EL (cell line): ENCODE measurements at places on chromosomes 1 and 21.
A peak's percentile ranks its signal among the peaks of the same experiment; 100 is the strongest.

DNA sequence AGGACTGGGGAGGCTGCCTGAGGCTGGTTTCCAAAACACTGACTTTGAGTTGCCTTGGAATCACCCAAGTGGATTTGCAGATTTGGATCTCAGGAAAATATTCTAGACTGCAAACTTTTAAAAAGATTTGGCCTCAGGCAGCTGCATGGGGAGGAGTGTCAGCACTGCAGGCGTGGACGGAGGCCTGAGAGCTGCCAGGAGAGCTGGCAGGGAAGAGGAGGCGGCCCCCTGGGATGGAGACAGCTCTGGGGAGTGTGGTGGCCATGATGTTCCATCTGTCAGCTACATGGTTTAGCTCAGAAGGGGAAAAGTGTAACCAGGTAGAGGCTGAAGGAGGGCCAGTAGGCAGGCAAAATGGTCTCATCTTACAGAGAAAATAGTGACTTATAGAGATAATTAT, 72.1 kb downstream of the VPS26C start:
- no peak for DNase-seq

DNA sequence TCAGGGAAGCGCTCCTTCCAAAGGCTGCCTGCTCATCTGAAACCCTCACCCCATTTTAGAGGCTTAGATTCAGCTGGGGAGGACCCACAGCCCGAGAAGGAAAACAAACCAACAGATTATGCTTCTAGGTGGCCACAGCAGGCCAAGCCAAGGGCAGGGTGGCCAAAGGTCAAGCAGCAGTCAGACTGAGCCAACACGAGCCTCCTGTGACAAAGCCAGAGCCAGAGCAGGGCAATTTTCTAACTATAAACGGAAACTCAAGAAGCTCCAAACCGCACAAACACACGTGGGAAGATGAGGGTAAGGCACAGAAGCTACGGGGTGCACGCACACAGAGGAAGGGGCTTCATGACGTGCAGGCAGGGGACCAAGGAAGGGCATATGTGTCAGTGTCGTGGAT, 64.1 kb downstream of the PLEKHA6 start:
- peak; percentile 41 for DNase-seq

DNA sequence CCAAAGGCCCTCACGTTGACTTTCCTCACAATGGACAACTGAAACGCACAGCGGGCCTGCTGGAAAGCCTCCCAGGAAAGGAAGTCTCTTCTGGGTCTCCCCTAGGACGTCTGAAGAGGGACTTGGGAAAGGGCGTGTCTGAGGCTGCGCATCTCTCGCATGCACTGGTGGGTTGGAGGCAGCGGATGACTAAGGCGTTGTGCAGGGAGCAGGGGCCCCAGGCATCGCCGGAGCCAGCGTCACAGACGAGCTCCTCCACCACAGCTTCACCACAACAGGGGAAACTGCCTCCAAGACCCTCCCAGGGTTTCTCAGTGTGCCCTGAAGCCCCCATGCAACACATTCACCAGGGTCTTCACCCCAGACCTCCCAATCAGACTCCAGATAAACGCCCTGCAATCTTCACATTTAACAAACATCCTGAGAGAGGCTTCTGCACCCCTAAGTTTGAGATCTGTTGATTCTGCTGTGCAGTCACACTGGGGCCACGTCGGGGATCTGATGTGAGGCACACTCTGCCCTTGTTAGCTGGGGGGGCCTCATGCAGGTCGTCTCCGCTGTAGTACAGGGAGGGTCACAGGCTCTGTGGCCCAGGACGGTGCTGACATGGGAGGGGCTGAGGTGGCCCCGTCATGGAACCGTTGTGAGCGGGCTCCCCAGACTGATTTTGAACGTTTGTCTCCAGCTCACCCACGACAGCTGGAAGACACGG, 7.0 kb upstream of the TFF1 start:
- DNase-seq: no peak

- DNase-seq: peak; percentile 25
Measured at GRCh38 chr21:36661511-36662309, 37.2 kb upstream of the SIM2 start.

- DNase-seq: no peak
Measured at GRCh38 chr1:60877376-60877775, 205.0 kb upstream of the NFIA start.

- DNase-seq: no peak
Measured at GRCh38 chr1:41981796-41982195, 63.1 kb upstream of the HIVEP3 start.

GRCh38 chr1:38092256-38092655, 45.7 kb upstream of the POU3F1 start:
- DNase-seq: no peak

GRCh38 chr1:201999625-202000238, 10.7 kb upstream of the ELF3 start:
- peak; percentile 48 for DNase-seq

- DNase-seq: no peak
Measured at GRCh38 chr1:171793636-171794035, 12.2 kb downstream of the METTL13 start.

- peak; percentile 33 for DNase-seq
Measured at GRCh38 chr1:10918531-10918930, 93.9 kb upstream of the TARDBP start.

GRCh38 chr1:163038928-163039706, 30.0 kb upstream of the RGS4 start:
- DNase-seq: no peak

DNA sequence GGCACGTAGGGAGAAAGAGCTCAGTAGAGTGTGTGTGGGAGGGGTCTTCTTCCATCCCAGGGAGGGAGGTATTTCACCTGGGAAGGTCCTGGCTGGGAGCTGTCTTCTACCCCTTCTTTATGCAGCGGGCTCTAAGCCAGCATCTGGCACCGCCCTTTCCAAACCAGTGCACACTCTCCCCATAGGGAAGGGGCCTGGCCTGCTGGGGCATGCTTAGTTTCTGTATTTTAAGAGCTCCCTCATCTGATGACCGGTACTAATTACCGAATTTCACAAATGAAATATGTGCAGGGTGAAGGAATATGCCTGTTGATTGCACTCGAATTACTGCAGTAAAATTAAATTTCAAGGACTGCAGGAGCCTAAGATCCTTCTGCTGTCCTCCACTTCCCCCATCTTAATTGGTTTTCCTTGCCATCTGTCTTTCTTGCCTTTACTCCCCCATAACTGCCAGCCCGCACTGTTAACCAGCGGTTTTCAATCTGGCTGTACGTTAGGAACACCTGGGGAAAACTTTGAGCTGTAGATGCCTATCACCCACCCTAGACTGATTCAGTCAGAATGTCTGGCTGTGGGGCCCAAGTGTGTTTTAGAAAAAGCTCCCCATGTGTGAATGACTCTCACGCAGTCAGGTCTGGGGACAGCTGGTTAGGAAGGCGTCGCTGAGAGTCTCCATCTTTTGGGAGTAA, 20.1 kb downstream of the GALNT2 start:
- no peak for DNase-seq

GRCh38 chr1:27018316-27018715, 5.7 kb upstream of the TENT5B start:
- DNase-seq: no peak

- DNase-seq: peak; percentile 49
Measured at GRCh38 chr1:119288751-119289150, 79.8 kb upstream of the HAO2 start.

DNA sequence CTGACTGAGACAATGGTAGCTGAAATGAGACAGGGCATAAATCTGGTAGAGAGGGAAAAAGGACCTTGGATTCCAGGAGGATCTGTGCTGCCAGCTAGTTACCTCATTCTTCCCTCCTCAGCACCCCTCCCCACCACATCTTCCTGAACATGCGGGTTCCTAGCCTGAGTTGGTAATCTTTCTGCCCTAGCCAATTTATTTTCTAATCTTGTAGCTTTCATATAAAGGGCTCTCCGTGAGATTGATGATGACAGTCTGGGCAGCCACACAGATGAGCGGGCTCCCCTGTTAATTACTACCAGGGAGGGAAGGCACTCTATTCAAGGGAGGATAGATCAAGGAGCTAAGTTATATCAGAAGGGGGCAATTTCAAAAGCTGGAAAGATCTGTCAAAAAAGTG, 20.2 kb downstream of the ARHGEF11 start:
- no peak for DNase-seq

- no peak for DNase-seq
Measured at GRCh38 chr21:15947677-15948076, 217.9 kb downstream of the USP25 start.

- no peak for DNase-seq
Measured at GRCh38 chr1:151364996-151365395, 7.5 kb downstream of the SELENBP1 start.

GRCh38 chr1:116571215-116571919, 541 bp upstream of the CD58 start:
- DNase-seq: no peak

GRCh38 chr1:105373681-105374080, 1624.0 kb downstream of the AMY1C start:
- DNase-seq: no peak

GRCh38 chr21:38236232-38236631, 20.6 kb upstream of the KCNJ15 start:
- DNase-seq: no peak

GRCh38 chr1:244099258-244099930, 48.3 kb downstream of the ZBTB18 start:
- DNase-seq: no peak

- DNase-seq: no peak
Measured at GRCh38 chr1:1540818-1541628, 599 bp upstream of the TMEM240 start.

GRCh38 chr1:245903851-245904250, 603.2 kb downstream of the SMYD3 start:
- DNase-seq: no peak

DNA sequence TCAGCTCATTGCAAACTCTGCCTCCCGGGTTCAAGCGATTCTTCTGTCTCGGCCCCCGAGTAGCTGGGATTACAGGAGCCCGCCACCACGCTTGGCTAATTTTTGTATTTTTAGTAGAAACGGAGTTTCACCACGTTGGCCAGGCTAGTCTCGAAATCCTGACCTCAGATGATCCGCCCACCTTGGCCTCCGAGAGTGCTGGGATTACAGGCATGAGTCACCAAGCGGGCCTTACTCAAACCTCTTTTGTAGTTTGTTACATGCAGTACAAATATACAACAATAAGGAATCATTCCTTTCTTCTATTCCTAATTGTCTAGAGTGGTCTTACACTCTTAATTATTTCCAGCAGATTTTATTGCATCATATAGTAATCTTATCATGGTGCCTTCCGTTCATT, 16.6 kb downstream of the SPATA17 start:
- DNase-seq: no peak

DNA sequence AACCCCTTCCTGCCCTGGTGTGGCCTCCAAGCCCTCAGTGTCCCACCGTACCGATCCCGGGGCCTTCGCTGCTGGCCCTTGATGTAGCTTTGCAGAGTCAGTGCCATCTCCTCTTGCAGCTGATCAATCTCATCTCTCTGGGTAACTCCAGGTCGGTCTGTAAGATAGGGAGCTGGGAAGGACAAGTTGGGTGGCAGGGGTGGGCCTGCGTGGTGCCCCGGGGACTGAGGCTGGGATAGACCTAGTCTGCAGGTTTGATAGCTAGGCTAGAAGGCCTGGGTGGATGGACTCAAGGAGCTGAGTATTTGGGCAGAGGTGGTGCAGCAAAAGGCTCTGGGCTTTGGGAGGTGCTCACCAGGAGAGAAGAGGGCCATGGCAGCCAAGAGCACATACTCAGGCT, 4.9 kb downstream of the TOMM40L start:
- no peak for DNase-seq

GRCh38 chr1:48013270-48013669, 16.1 kb upstream of the TRABD2B start:
- no peak for DNase-seq

- DNase-seq: peak; percentile 90
Measured at GRCh38 chr1:11693024-11693590, 1.6 kb downstream of the DRAXIN start.

- no peak for DNase-seq
Measured at GRCh38 chr1:177077006-177077405, 87.5 kb downstream of the ASTN1 start.

DNA sequence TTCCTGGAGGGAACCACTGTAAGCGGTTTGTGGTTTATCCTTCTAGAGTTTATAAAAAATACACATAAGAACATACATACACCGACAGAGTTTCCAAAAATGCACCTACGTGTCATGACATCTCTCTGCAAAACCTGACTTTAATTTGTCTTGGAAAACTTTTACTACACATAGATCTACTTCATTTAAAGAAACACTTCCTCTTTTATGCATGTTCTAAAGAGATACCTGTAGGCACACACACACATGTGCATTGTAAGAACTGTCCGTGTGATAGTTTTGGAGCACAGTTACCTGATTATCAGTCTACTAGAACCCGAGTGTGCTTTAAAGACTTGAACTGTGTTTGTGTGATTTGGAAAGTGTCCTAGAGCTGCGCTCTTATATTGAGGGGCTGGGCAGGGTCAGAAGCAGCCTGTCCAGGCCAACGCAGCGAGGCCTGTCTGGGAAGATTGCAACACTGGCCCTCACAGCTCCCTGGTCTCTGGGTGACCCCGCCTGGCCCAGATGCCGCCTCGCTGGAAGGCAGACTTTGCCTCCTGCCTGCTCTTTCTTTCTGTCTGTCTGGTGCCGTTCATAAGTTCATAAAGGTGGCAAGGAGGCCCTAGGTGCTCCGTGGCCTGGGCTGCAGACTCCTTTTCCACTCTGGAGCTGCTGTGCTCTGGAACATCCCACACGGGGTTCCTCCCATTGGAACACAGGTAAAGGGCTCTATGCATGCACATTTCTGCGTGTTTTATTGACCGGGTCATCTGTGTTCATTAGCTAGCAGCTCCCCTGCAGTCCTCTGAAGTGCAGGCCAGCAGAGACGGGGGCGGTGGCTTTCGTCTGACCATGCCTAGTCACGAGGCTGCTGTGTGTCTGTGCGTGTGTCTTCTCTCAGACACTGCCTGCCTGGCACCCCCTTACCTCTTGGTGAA, 46.3 kb downstream of the AGPAT3 start:
- no peak for DNase-seq

DNA sequence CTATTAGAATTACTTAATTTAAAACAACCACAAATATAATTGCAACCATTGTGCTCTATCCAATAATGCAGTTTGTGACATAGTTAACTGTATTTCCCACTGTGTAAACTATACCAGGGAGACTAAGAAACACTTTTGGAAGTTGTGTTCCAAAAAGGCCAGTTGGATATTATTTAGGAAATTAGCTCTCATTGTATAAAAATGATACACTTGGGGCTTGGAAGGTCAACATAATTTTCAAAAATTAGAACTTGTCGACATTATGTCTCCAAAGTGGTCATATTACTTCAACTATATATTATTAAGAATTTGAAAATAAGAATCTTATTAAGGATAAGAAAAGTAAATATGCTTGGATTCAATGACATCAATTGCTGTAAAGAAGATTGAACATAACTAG, 876.6 kb downstream of the MRPL39 start:
- no peak for DNase-seq

DNA sequence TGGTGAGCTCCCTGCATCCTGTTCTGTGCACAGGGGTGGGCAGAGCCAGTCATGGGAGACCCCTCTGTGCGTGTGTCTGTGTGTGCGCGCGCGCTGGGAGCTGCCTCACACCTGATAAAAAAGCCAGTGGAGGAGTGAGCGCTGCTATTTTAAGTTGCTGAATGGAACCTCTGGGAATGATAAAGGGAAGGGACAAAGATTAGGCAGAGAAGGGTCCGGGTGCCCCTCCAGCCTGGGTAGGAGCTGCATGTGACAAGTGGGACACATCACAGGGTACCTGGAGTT, 847 bp downstream of the ADORA1 start:
- no peak for DNase-seq
